ENCODE measurements at places on chromosomes 3 and 15.

- DNase-seq = no peak
Observed at GRCh38 chr3:174035328-174035886, 637.9 kb downstream of the NLGN1 start.

DNA sequence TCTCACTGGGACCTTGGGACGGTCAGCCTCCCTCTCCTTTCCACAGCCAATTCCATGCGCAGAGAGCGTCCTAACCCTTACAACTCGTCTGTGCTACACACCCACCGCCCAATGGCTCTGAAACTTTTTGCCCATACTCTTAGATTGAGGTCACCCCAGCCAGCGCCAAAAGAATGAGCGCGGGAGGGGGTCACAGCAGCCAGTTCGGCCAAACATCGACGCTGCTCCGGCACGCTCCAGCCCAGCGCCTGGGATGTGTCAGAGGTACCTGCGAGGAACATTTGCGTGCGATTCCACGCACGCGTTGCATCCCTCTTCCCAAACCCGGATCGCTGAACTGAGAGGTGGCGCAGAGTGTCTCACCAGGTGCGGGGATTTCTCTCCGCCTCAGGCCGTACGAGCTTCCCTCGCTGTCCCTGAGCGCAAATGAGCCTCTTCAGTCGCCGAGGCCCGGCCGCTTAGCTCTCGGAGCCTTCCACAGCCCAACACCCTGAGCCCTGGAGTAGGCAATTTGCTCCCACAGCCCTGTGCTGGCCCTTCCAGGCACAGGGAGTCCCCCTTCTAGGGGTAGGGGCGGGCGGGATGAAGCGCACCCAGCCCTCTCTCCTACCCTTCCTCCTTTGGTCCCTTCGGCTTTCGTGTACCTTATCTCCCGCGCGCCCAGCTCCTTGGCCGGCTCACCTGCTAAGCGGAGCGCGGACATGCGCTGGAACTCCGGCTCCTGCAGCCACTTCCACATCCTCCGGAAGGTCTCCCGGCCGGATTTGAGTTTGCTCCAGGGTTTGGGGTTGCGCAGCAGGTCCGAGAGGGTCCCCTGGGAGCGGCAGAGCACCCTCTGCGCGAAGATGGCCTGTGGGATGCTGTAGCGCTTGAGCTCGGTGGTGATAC, 1.8 kb downstream of the ONECUT1 start:
- no peak for DNase-seq

DNA sequence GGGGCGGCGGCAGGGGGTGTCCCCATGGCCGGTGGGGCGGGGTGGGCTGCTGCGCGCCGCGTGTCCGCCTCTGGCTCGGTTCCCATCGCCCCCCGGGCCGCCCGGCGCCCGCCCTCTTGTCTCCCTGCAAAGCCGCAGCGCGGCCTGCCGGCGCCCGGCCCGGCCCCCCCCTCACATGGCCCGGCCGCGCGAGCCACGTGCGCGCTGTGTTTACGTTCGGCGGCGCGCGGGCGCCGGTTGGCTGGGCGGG, 502 bp downstream of the NR1D2 start:
- no peak for DNase-seq

- DNase-seq = no peak
Observed at GRCh38 chr3:103644450-103644849, 1209.6 kb downstream of the ZPLD1 start.

- DNase-seq = no peak
Observed at GRCh38 chr15:43521419-43521818, 4.0 kb downstream of the MAP1A start.

DNA sequence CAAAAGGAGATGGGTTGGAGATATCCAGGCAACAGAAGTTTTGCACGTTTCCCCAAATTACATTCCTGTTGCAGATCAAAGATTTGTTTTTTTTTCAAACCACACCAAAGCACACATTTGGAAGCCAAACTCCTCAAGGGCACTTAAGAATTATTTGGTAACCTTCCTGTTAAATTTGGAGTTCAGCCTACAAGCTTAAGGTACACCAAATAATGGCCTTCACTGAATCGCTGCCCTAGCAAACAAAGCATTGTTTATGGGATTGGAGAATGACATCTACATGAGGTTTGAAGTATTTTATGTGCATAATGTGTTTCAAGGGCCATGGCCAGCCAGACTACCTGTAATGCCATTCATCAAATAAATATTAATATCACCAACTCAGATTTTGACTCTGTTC, 357.9 kb downstream of the RORA start:
- no peak for DNase-seq
